ENCODE measurements at places on chromosomes 11 and 22.

DNA sequence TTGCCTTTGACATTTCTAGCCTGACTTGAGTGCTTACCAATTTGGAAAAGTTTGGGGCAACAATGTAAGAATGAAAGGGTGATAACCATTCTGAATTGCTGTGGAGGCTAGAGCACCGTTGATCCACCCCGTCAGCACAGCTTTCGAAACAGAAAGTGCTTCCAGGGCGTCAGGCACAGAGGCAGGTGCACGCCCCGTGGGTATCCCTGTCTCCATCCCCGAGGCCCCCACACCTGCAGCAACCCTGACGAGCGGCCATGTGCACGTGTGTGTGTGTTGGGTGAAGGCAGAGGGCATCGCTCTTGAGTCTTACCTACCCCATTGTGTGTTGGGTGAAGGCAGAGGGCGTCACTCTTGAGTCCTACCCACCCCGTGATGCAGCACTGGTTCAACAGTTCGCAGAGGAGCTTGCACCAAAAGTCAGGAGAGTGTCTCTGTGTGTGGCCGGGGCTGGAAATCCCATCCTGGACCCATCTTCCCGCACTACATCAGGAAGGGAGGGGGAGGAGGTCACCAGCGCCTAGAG is 404.5 kb downstream of the BRD1 start:
- no peak for DNase-seq

GRCh38 chr11:66727282-66728037 is 1.6 kb downstream of the SPTBN2 start:
- peak; percentile 62 for DNase-seq

DNA sequence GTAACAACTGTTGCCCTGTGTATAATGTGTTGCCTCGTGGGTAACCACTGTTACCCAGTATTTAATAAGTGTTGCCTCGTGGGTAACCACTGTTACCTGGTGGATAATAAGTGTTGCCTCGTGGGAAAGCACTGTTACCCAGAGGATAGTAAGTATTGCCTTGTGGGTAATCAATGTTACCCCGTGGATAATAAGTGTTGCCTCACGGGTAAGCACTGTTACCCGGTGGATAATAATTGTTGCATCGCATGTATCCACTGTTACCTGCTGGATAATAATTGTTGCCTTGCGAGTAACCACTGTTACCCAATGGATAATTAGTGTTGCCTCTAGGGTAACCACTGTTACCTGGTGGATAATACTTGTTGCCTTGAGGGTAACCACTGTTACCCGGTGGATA is 17.1 kb upstream of the NXPE4 start:
- no peak for DNase-seq

GRCh38 chr11:69427906-69428880 is 53.3 kb upstream of the LINC01488 start:
- no peak for DNase-seq

GRCh38 chr11:71114124-71114851 is 138.1 kb downstream of the SHANK2 start:
- DNase-seq = no peak

GRCh38 chr11:72897506-72897905 is 83.3 kb downstream of the ATG16L2 start:
- DNase-seq = no peak

DNA sequence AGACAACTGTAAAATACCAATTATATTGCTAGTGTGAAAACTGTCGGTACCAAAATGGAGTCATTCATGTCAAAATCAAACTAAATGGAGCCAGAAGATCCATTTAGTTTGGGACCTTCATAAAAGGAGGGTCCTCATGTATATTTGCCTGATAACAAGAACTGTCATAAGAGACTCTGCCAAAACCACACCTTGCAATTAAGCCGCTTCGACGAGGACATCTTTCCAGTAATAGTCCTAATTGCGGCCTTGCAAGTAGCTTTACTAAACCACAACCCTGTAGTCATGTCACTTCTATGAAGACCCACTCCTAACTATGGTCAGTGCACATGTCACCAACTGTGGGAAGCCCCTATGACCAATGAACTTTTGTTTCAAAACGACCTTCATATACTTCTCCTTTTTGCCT is 9.4 kb downstream of the UBQLN3 start:
- no peak for DNase-seq

- no peak for DNase-seq
Measured at GRCh38 chr11:1428762-1429316, 39.1 kb downstream of the BRSK2 start.

DNA sequence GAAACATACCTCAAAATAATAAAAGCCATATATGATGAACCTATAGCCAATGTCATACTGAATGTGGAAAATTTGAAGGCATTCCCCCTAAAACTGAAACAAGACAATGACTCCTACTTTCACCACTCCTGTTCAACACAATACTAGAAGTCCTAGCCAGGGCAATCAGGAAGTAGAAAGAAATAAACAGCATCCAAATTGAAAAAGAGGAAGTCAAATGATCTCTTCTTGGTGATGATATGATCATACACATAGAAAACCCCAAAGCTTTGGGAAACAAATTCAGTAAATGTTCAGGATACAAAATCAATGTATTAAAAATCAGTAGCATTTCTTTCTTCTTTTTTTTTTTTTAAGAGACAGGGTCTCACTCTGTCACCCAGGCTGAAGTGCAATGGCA is 109.9 kb downstream of the DLG2 start:
- DNase-seq = no peak

- peak; percentile 30 for DNase-seq
Measured at GRCh38 chr22:44486538-44486937, 11.5 kb downstream of the RTL6 start.

DNA sequence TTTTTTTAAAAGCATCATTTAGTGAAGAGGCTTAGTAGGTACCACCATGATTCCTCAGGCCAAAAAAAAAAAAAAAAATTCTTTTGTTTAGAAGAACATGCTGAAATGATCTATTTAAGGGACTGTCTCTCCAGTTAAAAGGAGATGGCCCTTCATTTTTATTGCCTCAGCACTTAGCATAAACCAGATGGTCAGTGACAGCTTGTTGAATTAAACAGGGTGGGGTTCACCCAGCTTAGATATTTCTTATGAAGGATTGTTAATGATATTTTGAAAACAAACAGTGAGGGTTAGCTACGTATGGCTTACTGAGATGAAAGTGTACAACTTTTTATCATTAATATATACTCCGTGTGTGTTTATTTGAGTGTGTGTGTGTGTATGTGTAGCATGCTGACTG is 203.7 kb downstream of the FAM181B start:
- DNase-seq = no peak

GRCh38 chr11:128207861-128208321 is 379.5 kb downstream of the ETS1 start:
- DNase-seq = no peak

GRCh38 chr22:40397396-40397795 is 27.0 kb downstream of the SGSM3 start:
- DNase-seq = peak; percentile 27

DNA sequence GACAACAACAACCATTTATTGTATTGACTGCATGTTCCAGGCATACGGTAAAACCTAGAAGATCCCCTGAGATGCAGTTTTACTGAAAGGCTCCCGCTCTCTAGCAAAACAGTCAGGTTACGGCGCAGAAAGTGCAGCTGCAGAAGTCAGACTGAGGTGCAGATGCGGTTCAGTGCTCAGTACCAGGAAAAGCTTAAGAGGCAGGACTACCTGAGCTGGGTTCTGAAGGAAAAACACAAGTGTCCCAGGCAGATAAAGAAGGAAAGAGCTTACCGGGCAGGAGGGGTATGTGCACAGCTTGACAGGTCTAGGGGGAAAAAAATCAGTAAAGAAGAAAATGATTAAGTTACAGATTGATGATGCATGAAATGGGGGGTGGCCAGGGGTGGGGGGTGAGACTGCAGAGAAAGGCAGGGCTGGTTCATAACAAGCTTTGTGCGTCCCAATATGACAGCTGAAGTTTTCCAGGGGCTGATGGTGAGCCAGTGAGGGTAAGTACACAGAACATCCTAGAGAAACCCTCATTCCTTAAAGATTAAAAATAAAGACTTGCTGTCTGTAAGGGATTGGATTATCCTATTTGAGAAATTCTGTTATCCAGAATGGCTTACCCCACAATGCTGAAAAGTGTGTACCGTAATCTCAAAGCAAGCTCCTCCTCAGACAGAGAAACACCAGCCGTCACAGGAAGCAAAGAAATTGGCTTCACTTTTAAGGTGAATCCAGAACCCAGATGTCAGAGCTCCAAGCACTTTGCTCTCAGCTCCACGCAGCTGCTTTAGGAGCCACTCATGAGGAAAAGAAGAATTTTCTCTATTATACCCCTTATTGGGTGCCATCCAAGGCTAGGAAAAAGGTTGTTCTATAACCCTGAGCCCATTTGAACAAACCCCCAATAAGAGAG is 11.9 kb downstream of the LARGE1 start:
- DNase-seq = no peak

DNA sequence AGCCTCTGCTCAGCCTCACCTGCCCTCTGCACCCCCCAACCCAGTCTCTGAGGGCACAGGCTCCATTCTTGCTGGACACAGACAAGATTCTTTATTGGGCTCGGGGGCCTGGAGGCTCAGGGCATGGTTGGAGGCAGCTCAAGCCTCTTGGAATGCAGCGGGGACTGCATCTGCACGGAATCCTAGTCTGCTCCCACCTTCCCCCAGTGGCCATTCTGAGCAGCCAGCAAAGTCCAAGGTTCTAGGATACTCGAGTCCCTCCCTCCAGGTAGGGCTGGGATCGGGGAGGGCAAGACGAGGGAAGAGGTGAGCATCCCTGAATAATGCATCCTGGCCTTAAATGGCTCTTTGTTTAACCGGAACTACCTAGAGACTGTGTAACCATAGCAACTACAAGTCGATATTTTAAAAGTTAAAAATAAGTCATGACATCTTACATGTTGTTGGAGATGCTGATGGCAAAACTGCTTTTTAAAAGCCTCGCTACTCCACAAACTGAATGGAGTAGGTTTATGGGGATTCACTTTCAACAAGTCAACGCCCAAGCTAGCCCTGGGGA is 10.7 kb upstream of the IGSF22 start:
- peak; percentile 61 for DNase-seq

DNA sequence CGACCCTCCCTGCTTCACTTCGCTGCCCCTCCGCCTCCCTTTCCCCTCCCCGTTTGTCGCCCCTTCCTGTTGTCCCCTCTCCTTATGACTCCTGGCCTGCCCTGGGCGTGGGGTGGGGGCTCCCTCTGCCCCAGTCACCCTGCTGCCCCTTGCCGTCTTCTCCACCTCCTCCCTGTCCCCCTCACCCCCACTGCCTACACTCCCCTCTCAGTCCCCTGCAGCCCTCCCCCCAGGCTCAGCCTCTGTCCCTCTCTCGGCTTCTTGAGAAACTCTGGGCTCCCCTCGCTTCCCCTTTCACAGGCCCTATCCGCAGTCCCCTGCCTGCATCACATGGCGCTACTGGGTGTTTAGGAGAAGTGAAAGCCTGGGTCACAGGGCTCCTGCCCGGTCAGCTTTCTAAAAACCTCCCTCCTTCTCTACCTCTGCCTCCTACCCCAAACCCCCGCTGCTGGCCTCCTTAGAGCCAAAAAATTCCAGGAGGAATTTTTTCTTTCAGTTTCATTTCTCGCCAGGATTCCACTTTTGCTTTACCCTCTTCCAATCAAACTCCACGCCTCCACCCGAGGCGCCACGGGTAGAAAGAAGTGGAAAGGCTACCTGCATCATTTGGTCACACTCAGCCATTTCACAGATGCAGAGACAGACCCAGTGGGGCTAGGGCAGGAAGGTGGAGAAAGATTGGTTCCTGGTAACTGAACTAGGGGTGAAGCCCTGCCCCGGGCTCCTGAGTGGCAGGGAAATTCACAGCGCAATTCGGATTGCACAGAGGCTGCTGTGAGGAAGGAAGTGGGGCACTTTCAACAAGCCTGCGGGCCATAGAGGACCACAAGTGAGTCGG is at the start of gene SLC15A3:
SLC15A3 (minus strand) TSS at position 273 of the 838 bp plus-strand sequence. CDS start 625 bp downstream, outside the sequence.
- DNase-seq = peak; percentile 18

DNA sequence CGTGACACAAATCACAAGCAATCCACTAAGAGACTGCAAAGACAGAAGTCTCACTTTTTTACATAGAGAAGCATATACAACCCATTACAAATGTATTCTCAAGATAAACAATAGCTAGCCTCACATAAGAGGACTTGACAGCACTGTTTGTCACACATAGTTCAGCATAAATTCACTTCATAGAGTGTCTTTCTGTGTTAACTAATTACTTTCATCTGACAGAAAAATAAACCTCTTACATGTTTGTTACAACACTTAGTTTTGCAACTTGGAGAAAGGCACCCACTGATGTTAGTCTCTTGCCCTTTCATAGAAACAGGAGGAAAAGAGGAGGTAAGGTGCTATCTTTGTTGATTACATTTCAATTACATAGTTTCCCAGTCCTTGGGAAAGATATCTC is 2221.9 kb upstream of the RAG2 start:
- DNase-seq = no peak

GRCh38 chr11:127218275-127218608 is 217.7 kb upstream of the KIRREL3 start:
- no peak for DNase-seq

DNA sequence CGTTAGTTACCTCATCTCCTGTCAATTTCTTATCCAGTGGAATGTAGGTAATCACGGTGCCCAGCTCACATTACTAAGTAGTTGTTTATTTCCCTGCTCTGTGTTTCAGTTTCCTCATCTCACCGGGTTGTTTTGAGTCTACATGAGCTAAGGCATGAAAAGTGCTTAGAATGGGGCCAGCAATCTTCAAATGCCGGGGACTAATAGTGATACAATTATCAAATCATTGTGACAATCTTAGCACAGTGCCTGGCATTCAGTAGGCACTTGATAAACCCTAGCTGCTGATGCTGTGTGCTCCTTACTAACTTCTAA is 53.3 kb upstream of the CD5 start:
- no peak for DNase-seq

GRCh38 chr11:58179648-58180047 is 9.2 kb upstream of the OR9Q2 start:
- DNase-seq = no peak

DNA sequence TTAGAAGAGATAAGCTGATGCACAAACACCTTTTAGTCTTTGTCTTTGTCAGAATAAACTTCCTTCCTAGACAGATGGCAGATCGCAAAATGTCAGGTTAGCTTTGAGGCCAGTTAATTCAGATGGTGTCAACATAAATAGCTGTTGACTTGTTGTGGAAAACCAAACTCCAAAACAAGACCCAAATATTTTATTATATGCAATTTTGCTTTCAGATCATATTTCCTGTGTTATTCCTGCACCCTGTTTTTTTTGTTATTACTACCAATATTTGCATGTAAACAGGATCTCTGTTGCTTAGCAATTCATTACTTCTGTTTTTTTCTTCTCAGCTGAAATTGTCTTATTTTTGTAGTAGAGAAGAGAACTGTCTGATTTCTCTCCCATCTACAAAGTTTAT is 316.0 kb downstream of the ETS1 start:
- DNase-seq = no peak

- DNase-seq = peak; percentile 70
Measured at GRCh38 chr11:44207292-44207691, 102.6 kb downstream of the ALX4 start.

GRCh38 chr11:86592659-86593451 is 79.6 kb downstream of the ME3 start:
- peak; percentile 23 for DNase-seq

DNA sequence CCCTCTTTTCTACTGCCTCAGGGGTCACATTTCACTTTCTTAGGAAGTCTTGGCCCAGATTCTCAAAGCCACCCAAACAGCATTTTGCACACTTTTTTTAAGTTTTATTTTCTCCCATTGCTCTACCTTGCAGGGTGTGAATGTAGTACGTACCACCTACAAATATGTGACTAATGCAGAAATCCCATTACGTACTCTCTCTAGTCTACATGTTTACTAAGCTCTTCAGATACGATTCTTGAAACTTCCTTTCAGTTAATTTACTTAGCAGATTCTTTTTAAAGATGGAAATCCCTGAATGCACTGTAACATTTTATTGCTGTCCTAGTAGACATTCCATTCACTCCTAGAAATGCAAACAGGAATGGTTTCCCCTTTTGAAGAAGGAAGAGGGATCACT is 61.3 kb downstream of the LRRC4C start:
- DNase-seq = no peak

Data from ELF-1 (cell line).